ENCODE measurements at places on chromosomes 5 and 9.

GRCh38 chr9:68629042-68629441 is 76.0 kb upstream of the PIP5K1B start:
- no peak for DNase-seq

DNA sequence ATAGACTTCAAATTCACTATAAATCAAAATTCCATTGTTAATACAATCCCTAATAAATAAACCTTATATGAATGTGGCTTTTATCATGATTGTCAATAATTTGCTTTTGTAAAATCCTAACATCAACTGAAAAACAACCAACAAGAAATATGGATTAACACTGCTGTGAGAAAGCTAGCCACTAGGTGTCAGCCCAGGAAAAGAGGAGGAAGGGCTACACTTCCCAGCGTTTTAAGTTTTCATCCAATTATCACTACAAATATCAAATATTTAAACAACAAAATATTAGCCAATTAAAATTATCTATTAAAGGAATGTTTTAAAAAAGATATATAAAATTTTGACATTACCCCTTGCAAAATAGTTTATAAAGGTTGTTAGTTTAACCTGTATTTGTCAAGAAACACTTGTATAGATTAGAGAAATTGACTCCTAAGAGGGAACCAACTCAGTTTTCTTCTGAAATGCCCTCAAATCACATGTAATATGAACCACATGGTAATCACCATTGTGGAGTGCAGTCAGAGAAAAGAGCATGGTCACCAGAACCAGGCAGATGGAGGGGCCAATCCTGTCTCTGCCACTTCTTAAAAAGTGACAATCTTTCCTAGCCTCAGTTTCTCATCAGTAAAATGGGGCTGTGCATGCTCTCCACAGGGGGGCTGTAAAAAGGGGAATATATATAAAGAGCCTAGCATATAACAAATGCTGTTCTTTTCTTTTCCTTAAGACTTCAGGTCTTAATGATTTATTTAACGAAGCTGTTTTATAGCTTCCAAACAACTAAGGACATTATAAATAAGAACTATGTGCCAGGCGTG is 188.2 kb downstream of the CRB2 start:
- no peak for DNase-seq

DNA sequence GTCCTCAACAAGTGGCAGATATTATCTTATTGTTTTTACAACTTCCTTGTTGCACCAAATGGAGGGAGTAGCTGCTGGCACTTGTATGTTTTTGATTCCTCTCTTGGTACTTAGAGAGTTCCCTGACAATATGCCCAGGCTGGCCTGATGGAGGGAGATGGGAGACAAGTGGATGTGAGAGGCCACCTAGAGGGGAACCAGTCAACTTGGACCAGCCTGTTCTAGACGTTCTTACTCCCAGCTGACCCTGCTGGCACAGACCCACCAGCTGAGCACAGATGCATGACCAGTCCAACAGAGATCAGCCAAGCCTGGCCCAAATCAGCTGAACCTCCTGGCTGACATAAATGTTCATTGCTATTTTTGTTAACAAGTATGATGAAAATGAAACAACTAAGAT is 60.9 kb upstream of the GDNF start:
- no peak for DNase-seq

- no peak for DNase-seq
Measured at GRCh38 chr5:87829217-87829551, 416.5 kb upstream of the CCNH start.

DNA sequence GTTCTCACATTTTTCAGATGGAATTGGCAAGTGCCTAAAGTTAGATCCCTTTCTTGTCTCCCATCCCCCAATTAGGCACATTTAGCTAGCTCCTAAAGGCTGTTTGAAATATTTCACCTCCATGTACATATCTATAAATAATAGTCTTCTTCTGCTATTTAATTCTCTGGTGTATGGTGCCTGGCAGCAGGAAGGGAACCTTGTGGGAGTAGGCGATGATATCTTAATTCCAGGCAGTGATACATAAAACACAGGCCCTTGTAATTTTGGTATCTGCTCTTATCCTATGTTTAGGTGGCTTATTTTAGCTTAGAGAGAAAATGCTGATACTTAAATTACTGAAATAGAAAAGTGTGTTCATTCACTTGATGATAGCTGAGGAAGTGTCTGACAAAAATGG is 262.9 kb upstream of the DAP start:
- no peak for DNase-seq

GRCh38 chr5:156913719-156914370 is 49.2 kb downstream of the TIMD4 start:
- DNase-seq: no peak

- no peak for DNase-seq
Measured at GRCh38 chr5:3596261-3596825, 711 bp downstream of the IRX1 start.

DNA sequence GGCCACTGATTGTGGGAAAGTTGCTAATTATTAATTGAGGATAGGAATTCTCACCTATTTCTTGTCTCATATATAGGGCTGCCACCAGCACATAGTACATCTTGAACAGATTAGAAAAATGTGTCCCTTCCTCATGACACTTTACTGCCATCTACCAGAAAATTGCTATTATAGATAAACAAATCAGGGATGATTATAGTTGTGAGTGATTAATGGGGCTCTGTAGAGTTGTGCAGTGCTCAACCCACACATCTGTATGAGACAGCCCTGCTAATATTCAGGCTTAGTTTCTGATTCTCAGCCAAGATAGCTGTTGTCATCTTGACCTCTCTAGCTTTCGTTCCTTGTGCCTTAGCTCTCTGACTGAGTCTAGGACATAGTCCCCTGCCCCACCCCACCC is 373.3 kb downstream of the TLE4 start:
- no peak for DNase-seq

GRCh38 chr9:14993901-14994554 is 83.8 kb upstream of the FREM1 start:
- no peak for DNase-seq

DNA sequence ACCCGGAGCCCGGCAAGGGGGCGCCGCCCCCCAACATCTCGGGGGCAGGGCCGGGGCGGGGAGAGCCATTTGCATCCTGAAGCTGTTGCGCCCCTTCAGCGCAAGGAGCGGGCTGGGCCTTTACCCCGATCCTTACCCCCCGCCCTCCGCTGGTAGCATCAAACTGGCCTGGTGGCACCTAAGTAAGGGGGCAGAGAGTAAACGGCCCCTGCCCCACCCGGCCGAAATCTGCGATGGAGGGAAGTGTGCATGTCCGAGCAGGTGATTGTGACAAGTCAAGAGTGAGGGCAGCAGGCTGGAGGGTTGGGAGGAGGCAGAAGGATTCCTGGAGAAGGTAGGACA is 101.2 kb downstream of the ESM1 start:
- no peak for DNase-seq

DNA sequence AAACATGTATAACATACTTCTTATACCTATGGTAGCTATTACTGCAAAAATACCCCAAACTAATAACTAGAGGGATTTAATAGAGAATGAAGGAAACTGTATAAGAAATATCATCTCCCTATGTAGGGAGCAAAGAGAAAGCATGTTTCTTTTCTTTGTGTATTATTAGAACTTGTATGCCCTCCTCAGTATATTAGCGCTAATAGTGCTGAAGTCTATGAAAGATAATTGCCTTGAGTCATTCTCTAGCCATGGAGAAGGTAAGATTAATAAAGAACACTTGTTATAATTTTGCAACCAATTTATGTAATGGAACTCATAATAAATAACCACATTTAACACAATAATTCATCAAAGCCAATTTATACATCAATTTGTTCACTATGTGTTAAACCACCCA is 329.2 kb downstream of the TMEM232 start:
- no peak for DNase-seq

DNA sequence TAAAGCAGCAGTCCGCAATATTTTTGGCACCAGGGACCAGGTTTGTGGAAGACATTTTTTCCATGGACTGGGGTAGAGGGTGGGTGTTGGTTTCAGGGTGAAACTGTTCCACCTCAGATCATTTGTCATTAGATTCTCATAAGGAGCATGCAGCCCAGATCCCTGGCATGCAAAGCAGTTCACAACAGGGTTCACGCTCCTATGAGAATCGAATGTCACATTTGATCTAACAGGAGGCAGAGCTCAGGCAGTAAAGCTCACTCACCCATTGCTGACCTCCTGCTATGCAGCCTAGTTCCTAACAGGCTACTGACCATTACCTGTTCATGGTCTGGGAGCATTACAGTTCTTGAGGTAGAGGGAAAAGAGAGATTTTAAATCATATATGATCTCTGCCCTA is 241.5 kb upstream of the COX7C start:
- no peak for DNase-seq

GRCh38 chr5:9780501-9780900 is 150.3 kb upstream of the TAS2R1 start:
- no peak for DNase-seq

DNA sequence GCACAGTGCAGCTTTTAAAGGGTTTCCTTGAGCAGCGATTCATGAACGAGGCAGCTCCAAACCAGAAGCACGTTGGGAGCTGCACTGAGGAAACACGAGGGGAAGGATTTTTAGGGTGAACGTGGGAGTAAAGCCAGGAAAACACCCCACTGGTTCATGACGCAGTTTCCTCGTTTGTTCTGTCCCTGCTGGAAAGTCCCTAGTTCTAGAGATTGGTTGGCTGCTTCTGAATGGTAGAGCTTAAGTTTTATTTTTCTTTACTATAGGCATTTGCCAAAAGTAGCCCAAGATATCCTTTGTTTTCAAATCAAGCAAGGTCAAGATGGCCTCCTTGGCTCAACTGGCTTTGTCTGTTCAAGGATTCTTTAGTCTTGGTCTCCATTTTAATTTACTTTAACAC is 116.5 kb upstream of the CACNA1B start:
- DNase-seq: no peak

- no peak for DNase-seq
Measured at GRCh38 chr9:114077162-114077837, 800 bp downstream of the AMBP start.

DNA sequence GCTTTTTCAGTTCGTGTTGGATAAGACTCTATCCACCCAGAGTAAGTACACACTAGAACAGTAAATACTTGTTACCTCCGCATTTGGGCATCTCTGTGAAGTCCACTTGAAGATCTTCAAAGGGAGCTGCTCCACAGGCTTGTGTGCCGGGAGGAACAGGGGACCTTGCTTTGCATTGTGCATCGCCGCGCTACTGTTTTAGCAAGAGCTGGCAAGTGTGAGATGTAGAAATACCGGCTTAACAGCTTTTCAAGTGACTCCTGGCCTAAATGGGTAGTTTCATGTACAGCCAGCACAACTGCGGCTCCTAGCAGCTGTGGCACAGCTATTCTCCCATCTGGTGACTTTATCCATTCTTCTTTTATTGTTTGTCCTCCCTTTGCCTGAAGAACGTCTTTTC is 8.4 kb upstream of the ZNF354C start:
- no peak for DNase-seq

DNA sequence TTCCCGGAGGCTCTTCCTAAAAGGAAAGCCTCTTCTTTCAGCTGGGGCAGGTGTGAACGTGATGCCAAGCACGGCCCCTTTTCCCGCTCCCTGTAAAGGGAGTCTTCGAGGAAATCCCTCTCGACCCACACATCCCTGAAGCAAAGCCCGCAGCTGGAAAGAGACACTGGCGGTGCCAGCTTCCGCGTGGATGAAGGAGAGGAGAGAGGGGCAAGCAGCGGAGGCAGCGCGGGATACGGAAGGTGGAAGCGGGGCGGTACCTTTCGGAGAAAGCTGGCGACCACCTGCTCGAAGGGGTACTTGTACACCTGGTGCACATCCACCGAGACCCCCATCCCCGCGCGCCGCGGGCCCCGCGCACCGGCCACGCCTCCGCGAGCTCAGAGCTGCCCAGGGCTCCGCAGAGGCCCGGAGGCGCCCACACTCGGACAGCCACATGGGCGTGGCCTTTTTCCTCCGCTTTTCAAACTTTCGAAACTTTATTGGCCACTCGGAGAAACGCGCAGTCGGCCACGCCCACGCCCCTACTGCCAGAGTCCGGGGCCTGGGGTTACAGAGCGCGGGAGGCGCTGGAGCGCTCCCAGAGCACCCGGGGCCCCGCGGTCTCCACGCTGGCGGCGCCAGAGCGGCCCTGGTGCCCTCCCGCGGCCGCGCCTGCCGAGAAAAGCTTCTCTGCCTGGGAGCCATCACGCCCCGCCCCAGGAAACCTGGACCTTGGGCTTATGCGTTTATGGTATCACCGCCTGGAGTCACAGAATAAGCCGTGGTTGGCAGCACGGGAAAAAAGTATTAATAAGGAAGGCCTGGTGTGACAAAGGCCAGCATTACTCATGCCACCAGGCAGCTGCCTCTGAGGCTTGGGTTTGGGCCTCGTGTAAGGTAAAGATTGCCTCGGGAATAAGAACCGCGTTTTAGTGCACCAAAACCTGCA is at the start of gene PRELID2:
Gene PRELID2, minus strand, starts transcription at position 426 of the 931 bp plus-strand sequence. Its CDS starts 91 bp downstream, at position 335.
- peak; percentile 41 for DNase-seq

- no peak for DNase-seq
Measured at GRCh38 chr5:169258372-169259000, 42.5 kb downstream of the SLIT3 start.

DNA sequence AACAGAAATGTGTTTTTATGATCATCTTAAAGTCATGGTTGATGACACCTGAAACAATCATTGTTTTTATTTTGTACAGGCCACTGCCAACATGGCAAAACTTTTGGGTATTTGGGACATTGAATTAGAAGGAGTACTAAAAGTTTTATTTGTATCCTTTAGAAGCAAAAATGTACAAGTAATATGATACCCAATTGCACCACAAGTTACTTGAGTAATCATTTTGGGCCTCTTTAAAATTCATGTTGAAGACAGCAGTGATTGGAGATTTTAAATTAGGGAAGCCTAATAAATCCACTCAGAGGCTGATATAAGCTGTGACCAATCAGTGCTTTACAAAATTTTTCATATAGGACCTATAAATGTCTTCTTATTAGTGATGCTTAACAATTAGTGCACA is 212.9 kb downstream of the MARCHF11 start:
- no peak for DNase-seq

GRCh38 chr5:151285683-151286082 is 17.9 kb downstream of the SLC36A3 start:
- DNase-seq: no peak

- no peak for DNase-seq
Measured at GRCh38 chr5:176736931-176737745, 73.2 kb upstream of the UNC5A start.

DNA sequence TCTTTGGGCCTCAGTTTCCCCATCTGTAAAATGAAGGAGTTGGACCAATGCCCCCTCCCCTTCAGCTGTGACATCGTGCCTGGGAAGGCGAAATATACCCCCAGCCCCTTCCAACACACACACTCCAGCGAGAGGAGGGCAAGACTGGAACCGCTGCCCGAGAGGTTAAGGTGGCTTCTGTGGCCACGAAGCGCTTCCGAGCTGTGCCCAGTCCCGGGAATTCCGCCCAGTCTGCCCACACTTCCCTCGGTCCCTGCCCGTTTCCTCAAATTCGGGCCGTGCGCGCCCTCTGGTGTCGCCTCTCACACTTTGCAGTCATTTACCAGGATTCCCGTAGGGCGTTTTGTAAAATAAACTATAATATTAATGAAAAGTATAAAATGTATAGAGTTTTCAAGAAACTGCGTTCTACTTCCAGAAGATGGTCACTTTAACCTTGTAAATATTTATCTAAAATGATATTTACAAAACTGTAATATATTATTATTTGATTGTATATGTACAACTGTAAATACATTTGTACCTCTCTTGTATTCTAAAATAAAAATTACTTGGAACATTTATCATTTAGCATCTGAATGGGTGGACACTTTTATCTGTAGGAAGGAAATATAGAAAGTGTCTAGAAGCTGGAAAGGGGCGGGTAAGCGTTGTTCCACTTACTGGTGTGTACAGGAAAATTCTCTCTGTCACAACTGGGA is 11.0 kb upstream of the EXOSC2 start:
- DNase-seq: peak; percentile 50
